ENCODE measurements at places on chromosomes 6 and 20.

- no peak for DNase-seq
Measured at GRCh38 chr20:22052025-22052650, 346.7 kb downstream of the PAX1 start.

DNA sequence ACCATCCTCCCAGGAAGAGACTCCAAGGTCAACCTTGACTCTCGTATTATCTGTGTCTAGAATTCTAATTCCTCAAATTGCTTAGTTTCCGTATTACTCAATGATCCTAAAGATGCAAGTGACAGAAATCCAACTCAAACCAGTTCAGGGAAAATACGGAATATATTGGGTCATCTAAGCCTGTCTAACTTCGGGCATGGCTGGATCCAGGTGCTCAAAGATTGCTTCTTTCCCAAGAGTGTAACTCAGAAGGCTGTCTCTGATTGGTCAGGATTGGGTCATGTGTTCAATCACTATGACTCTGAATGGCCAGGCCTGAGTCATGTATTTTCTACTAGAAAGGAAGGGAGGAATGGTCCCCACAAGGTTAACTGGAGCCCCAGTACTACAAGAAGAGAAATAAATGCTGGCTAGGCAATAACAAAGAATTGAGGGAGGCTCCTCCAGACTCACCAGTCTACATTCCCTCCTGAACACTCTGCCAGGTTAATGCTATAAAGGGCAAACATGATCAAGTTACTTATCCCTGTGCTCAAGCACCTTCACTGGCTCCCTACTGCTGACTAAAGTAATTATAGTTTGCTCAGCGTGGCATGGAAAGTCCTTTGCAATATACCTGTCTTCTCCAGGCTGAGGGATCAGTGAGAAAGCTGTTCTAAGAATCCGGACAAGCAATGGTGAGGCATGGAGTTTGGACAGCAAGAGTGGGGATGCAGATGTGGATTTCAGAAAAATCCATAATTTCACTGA lies 15.4 kb upstream of the PREX1 start:
- DNase-seq = no peak

- DNase-seq = no peak
Measured at GRCh38 chr6:86042214-86042613, 399.5 kb upstream of the SYNCRIP start.

DNA sequence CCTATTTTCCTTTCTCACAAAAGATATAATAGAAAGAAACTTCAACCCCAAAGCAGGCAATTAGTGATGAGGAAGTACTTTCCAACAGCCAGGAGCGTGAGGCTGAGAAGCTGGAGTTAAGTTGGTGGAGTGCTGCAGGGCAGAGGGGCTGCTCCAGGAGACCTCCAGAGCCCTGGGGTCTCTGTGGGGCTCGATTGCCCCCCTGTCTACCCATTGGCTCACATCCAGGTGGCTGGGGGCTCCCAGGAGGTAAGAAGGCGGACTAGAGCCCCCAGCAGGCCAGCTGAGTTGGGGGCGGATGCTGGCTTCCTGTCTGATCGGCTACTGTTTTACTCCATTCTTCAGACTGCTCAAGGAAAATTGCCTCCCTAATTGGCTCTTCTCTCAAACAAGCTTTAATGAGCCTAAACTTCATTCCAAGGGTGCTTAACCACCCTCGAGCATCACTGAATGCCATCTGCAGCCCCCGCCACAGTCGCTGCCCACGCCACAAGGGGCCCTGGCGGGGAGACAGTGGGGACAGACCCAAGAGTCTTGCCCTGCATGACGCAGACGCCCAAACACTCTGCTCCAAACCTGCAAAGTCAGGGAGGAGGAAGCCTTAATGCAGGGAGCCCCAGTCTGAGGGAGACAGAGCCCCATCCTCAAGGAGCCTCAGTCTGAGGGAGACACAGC lies 78.6 kb downstream of the MDGA1 start:
- no peak for DNase-seq

- DNase-seq = no peak
Measured at GRCh38 chr20:1890469-1891262, 4.5 kb upstream of the SIRPA start.

- no peak for DNase-seq
Measured at GRCh38 chr20:39660965-39661364, 698.8 kb downstream of the DHX35 start.

GRCh38 chr6:150886155-150886554 lies 20.7 kb downstream of the MTHFD1L start:
- no peak for DNase-seq
